T-cell (primary cell): ENCODE measurements at places on chromosomes 1 and 21.

DNA sequence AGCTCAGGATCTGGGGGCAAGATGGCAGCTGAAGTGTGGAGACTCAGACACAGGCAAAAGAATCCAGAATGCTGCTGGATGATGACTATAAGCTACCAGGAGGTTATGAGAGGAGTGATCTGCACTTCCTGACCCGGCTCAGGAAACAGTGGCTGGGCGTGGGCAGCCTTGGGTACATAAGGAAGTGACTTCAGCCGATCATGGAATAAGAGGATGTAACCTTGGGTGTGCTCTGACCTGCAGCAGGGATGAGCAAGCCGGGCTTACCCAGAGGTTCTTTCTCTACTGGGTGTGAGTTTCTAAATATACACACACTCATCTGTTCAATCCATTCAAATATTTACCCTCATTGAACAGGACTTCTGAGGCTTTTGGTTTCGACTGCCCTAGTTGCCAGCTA lies 62.7 kb downstream of the CD34 start:
- DNase-seq, result no peak

GRCh38 chr1:114853584-114853983 lies 1.1 kb upstream of the SYCP1 start:
- no peak for DNase-seq

GRCh38 chr1:7890853-7891252 lies 38.0 kb upstream of the UTS2 start:
- DNase-seq, result no peak

- no peak for DNase-seq
These were observed 26.7 kb downstream of the CFH start for GRCh38 chr1:196678510-196678884.

GRCh38 chr1:94831641-94832040 lies 11.5 kb downstream of the SLC44A3 start:
- no peak for DNase-seq

DNA sequence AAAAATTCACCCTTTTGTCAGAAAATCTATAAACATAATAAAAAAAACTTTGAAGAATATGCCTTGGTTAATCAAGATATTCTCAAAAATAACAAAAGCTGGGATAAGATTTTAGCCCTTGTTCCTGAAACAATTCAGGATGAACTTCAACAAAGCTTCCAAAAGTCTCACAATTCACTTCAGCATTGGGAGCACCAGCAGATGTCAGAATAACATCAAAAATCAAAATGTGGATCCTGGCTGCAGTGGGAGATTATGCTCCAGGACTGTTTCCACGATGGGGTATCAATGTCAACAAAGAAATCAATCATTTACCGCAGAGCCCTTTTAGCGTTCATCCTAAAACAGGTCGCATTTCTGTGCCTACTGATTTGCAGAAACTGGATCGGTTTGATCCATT lies 35.2 kb downstream of the ZNF670 start:
- DNase-seq, result no peak

- DNase-seq, result no peak
These were observed 140.1 kb upstream of the DUSP10 start for GRCh38 chr1:221881805-221882581.

DNA sequence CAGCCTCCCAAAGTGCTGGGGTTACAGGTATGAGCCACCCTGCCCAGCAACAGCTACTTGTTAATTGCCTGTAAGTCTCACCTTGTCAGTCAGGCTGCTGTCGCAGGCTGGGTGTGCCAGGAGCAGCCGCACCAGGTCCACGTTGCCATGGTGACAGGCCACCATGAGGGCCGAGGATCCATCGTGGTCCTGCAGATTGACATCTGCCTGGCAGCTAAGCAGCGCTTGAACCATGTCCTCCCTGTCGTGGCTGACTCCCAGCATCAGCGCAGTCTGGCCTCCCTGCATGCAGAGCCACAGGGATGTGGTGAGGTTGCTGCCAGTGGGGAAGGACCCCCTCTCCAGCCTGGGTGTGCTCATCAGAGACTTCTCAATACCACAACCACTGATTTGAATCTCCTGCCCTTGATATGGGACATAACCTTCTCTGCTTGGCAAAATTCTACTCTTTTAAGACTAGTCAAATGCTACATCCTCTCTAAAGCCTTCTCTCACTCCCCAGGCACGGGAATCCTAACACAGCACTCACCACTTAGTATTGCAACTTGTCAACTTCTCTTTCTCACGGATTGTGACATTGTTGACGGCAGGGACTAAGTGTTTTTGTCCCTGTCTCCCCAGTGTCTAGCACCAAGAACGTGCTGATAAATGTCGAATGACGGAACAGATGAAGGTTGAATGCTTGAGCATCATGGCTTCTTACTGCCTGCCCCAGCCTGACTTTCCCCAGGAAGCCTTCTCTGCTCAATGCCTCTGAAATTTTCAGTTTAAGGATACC lies 52.9 kb downstream of the L1TD1 start:
- DNase-seq, result no peak

DNA sequence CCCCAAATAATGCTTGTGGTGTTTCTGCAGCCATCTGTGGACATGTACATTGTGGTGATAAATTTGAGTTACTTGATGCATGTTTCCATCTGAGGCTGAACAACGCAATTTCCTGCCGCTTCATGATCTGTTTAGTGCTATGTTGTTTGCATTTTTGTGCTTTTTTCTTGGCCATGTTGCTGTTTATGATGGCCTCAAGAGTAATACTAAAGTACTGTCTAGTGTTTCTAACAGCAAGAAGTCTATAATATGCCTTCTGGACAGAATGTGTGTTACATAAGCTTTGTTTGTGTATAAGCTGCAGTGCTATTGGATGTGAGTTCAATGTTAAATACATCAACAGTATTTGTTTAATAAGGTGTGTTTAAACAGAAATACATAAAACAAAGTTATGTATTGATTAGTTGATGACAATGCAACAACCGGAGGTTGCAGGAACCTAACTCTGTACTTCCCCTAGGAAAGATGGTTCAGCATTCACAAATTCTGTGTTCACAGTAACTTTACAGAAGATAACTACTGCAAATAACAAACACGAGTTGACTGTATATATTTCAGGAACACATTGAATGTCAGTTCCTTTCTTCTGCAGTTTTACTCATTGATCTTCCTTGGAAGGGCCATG lies 114.8 kb upstream of the USP24 start:
- no peak for DNase-seq

DNA sequence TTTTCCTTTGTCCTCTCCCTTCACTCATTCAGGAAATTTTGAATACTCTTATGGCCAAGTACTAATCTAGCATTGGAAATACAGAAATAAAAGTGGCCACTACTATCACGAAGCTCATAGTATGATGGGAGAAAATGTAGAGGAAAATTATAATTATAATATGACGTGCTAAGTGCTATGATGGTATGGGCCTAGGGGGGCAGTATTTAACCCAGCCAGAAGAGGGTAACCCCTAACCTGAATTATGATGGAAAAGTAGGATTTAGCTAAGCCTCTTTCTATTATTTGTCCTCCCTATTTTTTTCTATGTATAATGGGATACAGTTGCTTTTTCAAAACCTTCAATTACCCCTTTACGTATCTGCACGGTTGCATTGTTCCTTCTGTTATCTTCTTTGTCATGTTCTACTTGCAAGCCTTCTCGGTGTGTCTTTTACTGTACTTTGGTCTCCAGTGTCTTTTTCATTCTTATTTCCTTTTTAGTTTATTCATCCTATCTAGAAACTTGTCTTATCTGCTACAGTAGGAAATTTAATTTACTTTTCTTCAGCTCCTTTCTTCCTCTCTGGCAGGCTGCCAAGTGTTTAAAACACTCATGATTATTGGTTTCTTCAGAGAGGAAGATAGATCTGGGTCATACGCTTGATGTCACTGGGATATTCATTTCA lies 88.8 kb upstream of the GPR52 start:
- DNase-seq, result no peak

- DNase-seq, result no peak
These were observed 60.8 kb downstream of the ZNF684 start for GRCh38 chr1:40592107-40592803.

- DNase-seq, result no peak
These were observed 76.9 kb downstream of the GPATCH2 start for GRCh38 chr1:217553949-217554509.

GRCh38 chr1:59750328-59751003 lies 64.3 kb upstream of the HOOK1 start:
- DNase-seq, result no peak

DNA sequence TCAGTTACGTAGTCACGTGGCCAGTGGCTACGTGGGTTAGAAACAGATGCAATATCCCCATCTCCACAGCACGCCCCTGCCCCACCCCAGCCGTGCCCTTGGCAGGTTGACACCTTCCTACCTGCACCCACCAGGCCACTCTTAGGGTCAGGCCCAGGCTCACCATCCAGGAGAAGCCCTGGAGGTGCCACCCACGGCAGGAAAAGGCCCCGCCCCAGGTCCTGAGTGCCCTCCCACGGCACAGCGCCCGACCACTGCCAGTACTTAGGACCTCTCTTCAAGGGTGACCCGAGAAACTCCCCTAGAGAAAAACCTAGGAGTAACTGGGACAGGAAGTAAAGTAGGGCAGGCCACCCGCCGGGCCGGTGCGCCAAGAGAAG lies 1.5 kb downstream of the C1orf35 start:
- no peak for DNase-seq

DNA sequence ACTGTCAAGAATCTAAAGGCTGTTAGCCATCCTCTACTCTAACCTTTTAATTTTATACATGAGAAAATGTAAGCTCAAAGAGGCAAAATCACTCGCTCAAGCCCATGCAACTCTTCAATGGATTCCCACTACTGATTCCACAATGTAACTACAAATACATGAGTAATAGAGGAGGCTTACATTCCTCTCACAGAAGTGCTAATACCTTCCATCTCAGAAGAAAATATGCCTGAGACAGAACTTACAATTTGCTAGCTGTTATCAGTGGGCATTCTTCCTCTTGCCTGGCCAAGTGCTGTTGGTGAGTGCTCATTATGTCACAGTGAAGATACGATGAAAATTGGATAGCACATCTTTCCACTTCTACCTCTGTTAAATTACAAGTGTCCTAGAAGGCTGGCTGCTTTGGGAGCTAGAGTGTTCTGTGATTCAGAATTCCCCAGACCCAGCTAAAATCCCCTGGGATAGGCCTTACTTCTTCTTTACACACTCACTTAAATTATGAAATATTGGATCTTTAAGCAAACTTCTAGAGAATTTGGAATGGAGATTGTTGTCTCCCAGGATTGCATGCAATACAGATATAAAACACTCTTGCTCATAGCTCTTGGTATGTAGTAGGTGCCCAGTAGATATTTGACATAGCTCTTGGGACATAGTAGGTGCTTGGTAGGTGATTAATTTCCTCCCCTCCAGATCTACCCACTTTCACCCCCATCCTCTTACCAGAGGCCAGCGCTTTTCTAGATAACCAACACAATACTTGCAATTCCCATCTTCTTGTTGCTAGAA lies 24.1 kb downstream of the BCL9 start:
- no peak for DNase-seq

DNA sequence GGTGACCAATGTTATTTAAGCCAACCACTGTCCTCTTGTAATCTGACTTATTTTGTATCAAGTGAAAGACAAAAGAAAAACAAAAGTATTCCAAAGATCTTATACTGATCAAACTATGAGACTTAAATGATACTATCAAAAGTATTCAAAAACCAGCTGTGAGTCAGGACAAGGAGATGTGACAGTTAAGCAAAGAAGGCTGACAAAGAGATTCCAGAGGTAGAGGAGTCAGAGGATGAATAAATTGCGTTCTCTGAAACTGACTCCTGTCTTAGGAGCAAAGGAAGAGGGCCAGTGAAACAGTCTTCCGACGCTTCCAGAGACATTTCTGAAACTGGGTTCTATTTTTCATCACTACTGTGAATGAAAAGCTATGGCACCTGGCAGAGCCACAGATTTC lies 20.9 kb downstream of the TMEM50B start:
- DNase-seq, result no peak

DNA sequence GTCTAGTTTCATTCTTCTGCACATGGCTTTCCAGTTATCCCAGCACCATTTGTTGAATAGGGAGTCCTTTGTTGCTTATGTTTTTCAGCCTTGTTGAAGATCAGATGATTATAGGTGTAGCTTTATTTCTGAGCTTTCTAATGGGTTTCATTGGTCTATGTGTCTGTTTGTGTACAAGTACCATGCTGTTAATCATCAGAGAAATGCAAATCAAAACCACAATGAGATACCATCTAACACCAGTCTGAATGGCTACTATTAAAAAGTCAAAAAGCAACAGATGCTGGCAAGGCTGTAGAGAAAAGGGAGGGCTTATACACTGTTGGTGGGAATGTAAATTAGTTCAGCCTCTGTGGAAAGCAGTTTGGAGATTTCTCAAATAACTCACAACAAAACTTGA lies 321.5 kb upstream of the PTBP2 start:
- no peak for DNase-seq

DNA sequence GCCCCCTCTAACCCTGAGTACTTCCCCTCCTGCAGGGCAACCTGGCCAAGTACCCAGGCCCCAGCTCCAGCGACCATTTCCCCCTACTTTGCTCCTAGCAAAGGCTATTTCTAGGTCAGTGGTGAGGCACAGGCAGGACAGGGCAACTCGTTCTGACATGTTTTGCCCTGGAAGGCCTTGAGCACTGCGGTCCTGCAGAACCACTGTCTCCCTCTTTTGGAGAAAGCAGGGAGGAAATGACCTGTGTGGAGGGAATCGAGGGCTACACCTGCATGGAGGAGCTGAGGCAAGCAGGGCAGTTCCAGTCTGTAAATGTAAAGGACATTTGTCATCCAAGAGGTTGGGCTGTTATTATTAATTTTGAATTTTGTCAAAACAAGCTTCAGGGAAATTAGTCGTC lies 99.1 kb downstream of the PPIAL4G start:
- no peak for DNase-seq

DNA sequence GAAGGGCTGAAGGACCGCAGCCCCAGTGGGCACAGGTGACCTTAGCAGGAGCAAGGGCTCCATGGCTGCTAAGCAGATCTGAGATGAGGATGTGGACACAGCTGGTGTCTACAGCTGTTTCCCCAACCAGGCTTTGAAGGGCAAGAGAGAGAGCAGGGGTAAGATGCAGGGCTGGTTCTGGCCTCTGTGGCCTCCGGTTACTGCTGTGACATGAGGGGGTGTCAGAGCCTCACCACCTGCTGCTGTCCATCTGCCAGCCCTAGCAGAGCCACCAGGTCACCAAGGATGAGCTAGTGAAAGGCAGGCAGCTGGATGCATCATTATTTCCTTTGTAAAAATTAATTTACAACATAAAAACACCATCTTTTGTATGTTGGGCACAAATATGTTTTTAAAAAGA lies 33.4 kb downstream of the OBSCN start:
- DNase-seq, result no peak

- no peak for DNase-seq
These were observed 1.9 kb upstream of the HIVEP3 start for GRCh38 chr1:41920658-41921057.

DNA sequence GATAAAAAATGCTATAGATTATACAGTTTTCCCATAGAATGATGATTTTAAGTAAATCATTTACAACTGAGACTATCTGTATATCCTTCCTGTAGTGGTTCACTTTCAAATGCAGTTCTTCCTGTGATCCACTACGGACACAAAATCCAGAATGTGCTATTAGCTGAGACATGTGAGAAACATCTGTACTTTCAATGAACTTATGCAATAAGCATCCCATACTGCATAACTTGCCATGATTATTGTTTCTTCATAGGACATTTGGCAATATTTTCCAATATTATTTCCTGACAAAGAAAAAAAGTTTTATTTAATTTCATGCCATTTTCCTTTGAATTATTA lies 83.5 kb upstream of the PRDX6 start:
- DNase-seq, result no peak

- no peak for DNase-seq
These were observed 252.5 kb upstream of the RGS18 start for GRCh38 chr1:191905781-191906180.
